ENCODE measurements at places on chromosomes 12 and 14.

DNA sequence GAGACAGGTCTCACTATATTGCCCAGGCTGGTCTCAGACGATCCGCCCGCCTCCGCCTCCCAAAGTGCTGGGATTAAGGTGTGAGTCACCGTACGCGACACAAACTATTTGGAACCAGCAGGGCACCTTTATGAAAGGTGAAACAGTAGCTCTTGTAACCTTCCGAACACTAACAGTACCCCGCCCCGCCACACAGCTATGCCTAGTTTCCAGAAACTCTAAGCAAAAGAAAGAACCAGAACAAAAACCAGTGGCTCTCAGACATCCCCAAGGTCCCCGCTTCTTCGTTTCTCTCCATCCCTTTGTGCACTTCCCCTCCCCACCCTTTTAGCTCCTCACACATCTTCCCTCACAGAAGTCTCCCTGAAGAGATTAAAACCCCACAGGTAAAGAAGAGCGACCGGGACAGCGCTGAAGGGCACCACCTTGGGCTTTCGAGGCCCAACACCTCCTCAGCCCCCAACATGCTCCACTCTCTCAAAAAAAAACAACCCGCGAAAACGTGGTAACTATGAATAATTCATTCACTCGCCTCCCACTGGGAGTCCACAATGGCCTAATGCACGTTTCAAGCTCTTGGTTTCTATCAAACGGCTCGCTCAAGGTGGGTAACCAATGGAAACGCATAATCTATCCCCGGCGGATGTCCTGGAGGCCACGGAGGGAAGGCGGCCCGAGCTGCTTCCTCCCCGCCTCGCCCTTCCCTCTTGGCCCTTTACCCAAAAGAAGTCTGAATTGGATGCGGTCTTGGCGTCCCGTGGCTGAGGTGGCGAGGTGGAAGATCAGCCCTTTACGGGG lies 877 bp downstream of the BAG5 start:
- DNase-seq, result no peak

- no peak for DNase-seq
Observed at GRCh38 chr12:115872212-115872611, 405.3 kb downstream of the MED13L start.

GRCh38 chr12:120119271-120119973 lies 2.9 kb upstream of the RAB35 start:
- no peak for DNase-seq

GRCh38 chr14:71096947-71097346 lies 189.7 kb downstream of the PCNX1 start:
- DNase-seq, result no peak

- no peak for DNase-seq
Observed at GRCh38 chr12:108788076-108788782, 56.9 kb upstream of the CORO1C start.

DNA sequence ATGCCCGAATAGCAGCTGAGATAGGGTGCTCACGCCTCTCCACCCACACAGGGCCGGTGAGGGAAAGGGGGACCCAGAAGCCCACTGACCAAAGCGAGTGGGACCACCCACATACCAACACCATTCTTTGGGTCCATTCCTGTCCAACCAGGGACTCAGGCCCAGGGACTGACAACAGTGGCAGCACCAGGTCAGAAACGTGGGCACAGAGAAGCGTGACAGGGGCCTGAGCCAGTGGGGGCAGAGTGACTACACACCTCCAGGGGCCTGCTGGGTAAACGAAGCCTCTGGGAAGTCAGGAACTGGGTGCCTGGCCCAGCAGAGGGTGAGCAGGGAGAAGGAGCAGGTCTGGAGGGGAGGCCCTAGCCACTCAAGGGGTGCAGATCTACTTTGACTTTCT lies 13.7 kb downstream of the SPRYD3 start:
- no peak for DNase-seq

- no peak for DNase-seq
Observed at GRCh38 chr14:72892103-72892878, 1.6 kb downstream of the DPF3 start.

GRCh38 chr12:57793920-57794319 lies 11.3 kb downstream of the TSFM start:
- no peak for DNase-seq

DNA sequence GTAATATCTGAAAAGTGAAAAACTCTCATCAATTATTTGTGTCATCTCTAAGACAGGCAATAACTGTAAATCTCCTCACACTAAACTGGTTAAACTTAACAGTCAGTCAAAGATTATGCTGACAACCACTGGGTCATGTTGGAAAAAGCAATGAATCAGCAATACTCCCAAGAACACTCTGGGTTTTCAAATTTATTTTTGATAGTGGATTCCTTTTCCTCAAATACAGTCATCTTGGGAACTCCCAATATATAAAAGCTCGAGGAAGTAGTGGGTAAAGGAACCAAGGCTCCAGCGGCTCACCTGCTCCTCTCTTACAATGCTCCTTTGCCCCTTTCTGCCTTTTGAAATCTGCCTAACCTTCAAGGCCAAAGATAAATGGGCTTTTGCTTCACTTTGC lies 70.0 kb downstream of the ARMH4 start:
- no peak for DNase-seq

DNA sequence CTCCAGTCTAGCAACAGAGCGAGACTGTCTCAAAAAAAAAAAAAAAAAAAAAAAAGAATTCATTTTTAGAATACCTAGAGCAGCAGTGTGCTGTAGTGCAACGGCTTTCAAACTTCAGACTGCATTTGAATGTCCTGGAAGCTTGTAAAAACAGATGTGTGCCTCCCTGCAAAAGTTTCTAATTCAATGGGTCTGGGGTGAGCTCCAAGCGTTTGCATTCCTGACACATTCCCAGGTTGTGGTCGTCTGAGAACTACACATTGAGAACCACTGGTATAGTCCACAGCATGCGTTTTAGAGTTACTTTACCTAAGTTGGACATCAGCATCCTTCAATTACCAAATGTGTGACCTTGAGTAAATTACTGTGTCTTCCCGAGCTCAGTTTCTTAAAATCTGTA lies 816.8 kb downstream of the NRXN3 start:
- DNase-seq, result no peak

DNA sequence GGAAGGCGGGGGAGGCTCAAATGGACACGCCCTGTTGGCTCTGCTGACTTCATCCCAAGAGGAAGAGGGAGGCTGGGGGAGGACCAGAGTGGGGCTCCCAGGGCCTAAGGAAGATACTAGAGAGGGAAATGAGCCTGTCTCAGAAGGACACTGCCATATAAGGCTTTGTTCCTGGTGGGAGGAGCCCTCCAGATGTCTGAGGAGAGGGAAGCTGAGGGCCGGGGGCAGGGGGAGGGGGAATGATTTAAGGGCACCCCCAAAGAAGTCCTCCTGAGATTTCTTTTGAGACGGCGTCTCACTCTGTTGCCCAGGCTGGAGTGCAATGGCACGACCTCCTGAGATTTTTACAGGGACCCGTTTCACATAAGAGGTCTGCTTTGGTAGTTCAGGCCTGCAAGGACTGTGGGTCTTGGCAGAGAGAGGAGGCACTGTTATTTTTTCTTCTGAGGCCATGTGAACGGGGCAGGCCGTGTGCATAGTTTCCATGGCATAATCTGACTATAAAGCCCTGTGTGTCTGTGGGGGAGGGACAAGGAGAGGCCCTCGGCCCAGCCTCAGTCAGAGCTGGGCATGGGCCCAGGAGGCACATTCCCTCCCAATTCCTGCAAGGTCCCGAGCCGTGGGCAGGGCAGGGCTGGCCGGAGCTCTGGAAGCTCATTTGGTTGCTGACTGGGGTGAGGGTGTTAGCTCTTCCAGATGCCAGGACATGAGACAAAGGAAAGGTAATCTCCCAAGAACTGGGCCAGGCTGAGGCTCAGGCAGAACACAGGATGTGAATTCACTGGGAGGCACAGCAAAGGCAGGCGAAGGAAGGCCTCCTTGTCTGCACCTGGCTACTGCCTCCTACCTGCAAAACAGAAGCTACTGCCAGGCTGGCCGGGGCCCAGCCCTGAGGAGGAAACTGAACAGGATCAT lies 22.2 kb upstream of the PLEKHG3 start:
- DNase-seq, result no peak

- no peak for DNase-seq
Observed at GRCh38 chr14:89302396-89302950, 114.6 kb downstream of the FOXN3 start.

DNA sequence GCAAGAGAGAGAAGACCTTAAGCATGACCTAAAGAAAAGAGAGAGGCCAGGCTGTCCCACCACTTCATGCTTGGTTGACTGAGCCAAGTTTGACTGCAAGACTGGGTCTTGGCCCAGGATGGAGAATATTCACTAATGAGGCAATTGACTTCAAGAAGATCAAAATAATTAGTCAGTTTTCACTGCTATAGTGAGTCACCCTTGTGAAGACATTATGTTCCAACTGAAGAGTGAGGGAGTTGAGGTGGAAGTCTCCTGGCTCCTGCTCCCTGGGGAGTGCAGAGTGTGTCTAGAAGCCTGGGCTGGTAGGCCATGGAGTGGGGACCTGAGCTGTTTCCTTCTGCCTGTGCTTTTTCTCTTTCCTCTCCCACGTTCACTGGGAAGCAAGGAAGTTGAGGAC lies 117.6 kb downstream of the CACNA1C start:
- no peak for DNase-seq

GRCh38 chr12:124497658-124498057 lies 69.8 kb downstream of the NCOR2 start:
- no peak for DNase-seq

DNA sequence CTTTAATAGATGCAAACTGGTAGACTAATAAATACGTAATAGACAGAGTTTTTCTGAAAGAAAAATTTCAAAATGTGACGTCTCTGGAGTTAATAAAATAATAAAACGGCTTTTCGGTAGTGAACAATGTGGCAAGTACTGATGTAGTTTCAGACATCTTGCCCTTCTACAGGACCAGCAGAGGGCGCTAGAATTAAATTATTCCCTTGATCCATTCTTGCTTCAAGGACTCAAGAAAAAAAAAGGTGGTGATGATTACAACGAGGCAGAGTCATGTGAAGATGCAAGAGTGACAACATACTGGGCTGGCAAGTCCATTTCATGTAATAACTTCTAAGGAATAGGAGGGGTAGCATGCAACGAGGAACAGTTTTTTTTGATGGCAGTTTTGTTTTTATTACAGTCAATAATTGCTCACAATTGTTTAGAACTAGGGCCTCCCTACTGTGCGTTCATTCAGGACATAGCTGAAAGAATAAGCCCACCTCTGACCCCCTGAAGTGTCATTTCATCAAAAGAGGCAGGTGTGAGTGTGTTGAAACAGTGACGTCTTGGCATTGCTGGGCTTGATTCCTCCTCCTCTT lies 101.0 kb upstream of the GZMB start:
- peak; percentile 6 for DNase-seq

Measured in NCI-H1436 (cell line).